GM12892 (cell line): ENCODE measurements at places on chromosomes 4 and X.

DNA sequence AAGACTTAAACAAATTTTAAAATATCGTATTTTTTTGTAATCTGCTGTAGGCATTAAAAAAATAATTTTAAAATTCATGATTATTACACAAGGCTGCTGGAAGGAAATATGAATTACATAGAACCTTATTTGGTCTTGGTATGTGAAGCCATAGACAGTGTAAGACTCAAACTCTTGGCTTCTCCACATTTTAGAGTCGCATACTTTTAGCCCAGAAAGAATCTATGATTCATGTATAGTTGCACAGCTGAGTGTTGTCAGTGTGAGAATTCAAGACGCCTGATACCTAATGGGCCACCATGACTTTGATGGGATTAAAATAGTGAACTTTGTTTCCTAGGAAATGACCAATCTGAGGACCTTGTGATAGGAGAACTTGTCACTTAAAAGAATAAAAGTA lies 1.4 kb downstream of the INTU start:
- DNase-seq = no peak

GRCh38 chr4:99504804-99505502 lies 5.9 kb upstream of the C4orf17 start:
- no peak for DNase-seq

GRCh38 chr4:26804451-26804850 lies 56.2 kb upstream of the STIM2 start:
- no peak for DNase-seq

- DNase-seq = no peak
Measured at GRCh38 chr4:78354782-78355181, 196.8 kb upstream of the ANXA3 start.

DNA sequence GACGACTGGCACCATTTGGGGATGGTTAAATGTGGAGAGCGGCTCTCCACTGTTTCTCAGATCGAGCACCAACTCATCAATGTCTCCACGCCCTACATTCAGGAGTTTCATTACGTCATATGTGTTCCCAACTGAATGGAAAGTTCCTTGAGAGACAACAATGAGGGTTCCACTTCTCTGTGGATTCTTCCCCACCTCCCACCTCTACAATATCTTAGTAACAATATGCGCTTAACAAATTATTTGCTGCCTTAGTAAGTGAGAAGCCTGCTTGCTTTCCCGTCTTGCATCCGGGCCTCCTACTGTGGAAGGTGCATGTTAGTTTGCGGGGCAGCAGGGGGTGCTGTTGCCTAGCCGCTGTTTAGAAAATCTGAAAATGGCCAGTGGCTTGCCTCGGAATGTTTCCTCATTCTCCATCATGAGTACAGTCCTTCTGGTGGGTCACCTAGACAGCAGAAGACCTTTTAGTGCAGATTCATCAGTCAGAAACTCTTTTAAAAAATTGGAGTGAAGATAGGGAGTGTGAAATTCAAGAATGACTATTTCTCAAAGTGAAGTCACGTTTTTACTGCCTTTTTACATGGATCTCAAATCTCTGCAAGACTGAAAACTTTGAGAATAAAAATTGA lies 55.7 kb downstream of the PHOX2B start:
- DNase-seq = peak; percentile 11

GRCh38 chrX:39398963-39399261 lies 597.7 kb downstream of the MID1IP1 start:
- DNase-seq = no peak

GRCh38 chr4:170888660-170889059 lies 798.9 kb upstream of the AADAT start:
- no peak for DNase-seq

GRCh38 chr4:94636004-94636403 lies 121.8 kb upstream of the BMPR1B start:
- DNase-seq = no peak

DNA sequence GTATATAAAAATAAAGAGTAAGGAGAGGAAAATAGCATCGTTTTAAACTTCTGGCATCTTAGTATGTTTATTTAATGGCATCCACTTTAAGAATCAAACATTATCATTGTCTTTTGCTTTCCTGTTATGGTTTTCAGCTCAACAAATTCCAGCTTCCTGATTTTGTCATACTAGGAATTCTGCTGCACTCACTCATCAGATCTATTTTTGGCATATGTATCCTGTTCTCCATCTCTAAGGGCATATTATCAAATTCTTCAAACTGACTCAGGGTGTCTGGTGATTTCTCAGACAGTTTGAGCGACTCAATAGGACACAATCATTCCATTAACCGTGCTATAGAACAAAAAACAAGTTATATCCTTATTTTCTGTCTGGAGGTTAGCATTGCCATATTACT lies 248.5 kb upstream of the DIAPH2 start:
- DNase-seq = no peak

DNA sequence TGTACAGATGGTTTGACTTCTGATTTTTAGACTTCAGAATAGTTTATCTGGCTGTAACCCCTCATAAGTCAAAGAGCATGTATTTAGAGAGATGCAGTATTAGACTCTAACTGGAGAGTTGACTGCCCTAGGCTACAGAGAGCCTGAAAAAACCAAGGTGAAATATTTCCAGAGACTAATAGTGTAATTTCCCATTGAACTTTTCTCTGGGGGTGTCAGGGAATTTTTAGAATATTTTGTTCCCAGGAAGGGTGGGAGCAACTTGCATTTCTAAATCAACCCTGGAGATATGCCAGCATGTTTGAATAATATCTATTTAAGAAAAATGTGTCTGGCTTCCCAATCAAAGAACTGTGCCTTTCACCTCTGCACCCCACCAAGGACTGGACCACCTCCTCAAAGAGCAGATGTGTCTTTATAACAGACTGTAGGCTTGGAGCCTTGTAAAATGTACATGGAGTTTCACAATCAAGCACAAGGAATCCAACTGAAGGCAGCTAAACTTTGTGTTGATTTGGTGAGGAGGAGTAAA lies 2.0 kb downstream of the ANXA3 start:
- DNase-seq = no peak

DNA sequence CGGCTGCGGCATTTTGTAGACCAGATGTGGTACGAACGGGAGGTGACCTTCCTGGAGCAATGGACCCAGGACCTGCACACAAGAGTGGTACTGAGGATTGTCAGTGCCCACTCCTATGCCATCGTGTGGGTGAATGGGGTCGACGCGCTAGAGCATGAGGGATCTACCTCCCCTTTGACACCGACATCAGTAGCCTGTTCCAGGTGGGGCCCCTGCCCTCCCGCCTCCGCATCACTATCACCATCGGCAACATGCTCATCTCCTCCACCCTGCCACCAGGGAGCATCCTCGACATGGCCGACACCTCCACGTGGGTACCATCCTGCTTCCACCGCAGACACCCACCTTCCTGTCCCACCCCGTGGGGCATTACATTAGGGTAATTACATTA lies 46.2 kb downstream of the SMARCA5 start:
- no peak for DNase-seq

DNA sequence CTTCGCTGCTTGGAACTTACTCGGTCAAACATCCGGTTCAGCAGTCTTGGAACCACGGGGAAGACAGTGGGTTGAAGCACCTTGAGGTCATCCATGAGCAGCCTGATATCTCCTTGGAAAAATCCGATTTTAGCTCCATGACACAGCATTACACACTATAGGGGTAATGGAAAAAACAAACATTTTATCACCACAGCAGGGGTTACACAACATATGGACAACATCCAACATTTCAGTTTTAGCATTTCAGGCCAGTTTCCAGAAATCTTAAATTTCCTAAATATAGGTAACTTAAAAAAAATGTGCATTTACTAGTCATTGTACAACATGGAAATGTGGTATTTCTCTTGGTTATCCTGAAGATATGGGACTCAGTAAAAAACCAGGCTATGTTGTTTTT lies 34.4 kb upstream of the CENPU start:
- no peak for DNase-seq

GRCh38 chrX:135009838-135010237 lies 12.5 kb downstream of the RTL8B start:
- no peak for DNase-seq

DNA sequence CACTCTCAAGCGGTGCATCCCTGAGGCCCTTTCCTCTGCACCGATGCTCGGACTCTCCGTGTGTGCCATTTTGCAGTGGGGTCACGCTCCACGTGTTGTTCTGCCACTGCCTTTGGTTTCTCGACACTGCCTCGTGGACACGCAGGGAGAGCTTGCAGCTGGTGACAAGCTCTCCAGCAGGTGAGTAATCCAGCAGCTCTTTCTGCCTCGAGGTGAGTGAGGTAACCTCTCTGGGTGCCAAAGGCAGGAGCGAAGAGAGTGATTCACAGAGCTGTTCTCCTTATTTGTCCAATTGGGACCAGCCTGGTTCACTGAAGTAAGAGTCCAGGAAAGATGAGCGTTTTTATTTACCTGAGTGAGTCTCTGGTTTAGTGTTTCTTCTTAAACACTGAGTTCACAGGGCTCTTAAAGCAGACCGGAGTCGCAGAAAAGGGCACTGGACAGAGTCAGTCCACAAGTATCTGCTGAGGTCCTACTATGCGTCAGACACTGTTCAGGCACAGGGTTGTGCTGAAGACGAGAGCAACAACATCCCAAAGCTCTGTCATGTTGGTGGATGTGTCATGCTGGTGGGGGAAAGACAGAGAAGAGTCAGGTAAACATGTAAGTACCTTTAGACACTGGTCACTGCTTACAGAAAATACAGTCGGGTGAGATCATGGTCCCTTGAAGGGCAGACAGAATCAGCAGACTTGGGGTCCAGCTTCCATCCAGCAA lies 61.8 kb downstream of the FHDC1 start:
- no peak for DNase-seq

DNA sequence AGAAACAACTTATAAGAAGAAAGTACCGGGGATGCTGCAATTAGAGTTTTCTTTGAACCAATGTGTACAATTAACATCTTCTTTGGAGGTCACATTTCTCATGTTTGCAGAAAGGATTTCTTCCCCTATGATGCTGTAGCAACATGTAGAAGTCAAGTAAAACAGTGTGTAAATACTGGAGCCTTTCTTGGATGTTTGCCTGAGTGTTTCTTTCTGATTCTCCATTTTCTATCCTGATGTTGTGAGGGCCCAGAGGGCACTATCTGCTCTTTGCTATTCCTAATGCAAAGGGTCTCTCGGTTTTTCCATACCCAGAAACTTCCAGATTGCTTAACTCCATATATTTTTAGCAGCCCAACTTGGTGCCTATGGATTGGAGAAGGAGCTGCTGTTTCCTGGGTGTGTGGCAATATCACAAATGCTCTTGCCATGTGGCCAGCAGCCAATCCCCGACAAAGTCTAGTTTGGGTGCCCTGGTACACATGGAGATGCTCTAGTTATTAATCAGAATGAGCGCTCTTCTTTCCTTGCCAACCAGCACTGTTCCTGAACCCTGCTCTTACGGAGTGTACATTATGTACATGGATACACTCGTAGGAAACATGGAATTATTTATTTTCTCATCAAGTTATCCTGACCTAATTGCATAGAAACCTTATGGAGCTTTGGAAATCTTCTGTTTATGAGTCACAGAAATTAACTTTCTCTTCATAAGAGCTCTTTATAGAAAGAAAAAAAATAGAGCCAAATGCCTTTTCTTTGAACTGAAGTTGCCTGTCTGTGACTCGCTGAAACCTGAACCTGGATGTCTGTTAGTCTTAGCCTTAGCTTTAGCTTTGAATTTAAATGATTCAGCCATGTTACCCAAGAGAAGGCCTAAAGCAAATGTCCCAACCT lies 67.0 kb upstream of the GPC4 start:
- no peak for DNase-seq
